Left ventricle myocardium superior (tissue), 1 donor: ENCODE measurements at places on chromosomes 7 and 10. TPM values are rescaled to one million over a fixed set of nuclear protein-coding genes. Genes with fewer than 3 reads are reported as not detected.

The TDRD1 gene
- total RNA-seq, result 2.7 TPM

The PTTG1IP2 gene
- total RNA-seq, result not detected

The TNS3 gene
- 42.4 TPM for total RNA-seq

The RNF133 gene
- 0.47 TPM for total RNA-seq

The SH2D4B gene
- total RNA-seq, result not detected

The H2BK1 gene
- not detected for total RNA-seq

The UCN3 gene
- total RNA-seq, result not detected

DNA sequence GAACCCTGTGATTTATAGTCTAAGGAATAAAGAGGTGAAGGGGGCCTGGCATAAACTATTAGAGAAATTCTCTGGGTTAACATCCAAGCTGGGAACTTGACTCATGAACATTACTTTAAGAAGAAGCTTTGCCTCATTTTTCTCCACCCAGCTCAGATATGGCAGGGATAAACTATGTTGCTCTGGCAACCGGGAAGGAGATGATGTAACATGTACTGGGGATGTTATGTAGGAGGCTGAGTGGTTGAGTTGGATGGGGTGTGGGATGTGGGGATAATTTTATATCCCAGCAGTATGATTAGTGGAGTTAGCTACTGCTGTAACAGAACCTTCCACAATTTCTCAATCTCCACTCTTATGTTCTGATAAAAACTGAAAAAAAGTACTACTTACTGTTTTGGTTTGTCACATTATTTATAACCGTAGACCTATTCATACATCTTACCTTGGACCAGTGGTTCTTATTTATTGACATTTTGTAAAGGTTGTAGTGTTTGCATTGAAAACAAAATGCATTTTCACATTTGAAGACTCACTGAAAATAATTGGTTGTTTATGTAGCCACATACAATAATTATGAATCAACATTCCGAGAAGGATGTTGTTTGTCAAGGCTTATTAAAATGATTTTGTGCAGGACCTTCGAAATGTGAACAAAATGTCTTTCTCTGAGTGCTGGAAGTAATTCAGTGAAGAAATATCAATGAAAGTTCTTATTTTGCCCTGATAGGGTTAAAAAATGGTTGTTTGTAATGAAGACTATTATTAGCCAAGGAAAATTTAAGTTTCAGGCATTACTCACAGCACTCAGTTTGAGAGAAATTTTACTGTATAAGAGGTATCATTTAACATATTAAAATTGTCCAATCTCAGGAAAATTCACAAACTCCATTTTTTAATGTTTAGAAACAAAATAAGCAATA lies 1.3 kb downstream of the OR2F2 start:
- DNase-seq, result no peak

DNA sequence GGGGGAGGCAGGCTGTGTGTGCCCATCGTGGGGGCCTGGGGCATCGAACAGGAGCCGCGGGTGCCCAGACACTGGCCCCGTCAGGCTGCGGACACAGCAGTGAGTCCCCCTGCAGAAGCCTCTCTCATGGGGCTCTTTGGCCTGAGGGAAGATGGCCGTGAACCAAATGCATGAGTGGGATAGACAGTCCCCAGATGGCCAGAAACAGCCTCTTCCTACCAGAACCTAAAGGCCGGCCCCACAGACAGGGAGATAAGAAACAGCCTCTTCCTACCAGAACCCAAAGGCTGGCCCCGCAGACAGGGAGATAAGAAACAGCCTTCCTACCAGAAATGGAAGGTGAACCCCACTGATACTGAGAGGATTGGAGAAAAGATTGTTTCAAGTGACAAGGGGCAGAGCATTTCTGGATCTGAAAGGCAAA lies 16.6 kb downstream of the IDI2 start:
- DNase-seq, result no peak

DNA sequence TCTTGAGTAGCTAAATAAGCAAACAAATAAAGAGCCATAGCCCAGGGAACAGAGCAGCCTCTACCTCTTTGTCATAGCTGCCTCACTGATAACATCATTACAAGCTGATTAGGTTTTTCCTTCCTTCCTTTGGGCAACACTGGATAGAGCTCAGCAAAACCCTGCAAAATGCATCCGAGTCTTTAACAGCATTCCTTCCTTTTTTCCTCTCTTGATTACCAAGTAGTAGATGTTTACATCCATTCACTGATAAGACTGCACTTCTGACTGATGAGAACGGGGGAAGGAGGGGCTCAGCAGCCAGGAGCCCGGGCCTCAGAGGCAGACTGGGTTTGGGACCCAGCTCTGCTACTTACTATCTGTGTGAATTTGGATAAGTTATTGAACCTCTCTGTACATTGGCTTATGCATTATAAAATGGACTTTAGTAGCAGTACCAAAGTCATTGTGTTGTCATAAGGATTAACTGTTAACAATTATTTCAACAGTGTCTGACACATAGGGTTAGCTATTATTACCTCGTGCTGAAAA lies 214.2 kb downstream of the ANK3 start:
- DNase-seq, result no peak

DNA sequence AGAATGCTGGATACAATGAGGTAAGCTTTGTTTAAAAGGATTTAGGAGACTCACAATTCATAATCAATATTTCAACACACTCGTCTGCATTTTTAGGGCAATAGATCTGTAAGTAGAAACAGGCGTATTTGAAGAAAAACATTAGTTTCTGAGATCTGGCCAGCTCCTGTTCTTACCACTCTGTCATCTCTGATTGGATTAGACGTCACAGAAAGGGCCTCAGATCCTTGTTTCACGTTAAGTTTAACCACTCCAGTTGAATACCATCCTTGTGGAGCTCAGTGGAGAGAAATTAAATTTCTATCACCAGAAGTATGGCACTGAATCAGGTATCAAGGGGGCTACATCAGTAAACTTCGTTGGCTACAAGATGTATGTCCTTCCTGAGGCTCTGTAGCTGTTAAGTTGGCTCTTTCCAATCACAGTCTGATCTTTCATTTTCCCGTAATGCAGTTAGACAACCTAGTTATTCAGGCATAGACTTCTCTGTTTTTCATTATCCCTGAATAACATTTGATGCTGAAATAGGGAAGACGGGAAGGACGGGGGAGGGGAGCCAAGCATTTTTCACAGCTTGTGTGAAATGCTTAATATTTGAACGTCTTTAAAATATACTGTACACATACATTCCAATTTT lies 659.2 kb upstream of the GALNT17 start:
- no peak for DNase-seq

GRCh38 chr10:94644352-94644751 lies 39.2 kb upstream of the CYP2C18 start:
- no peak for DNase-seq

- DNase-seq, result no peak
Measured at GRCh38 chr10:50545846-50546245, 77.9 kb downstream of the SGMS1 start.
